ENCODE measurements at places on chromosomes 3 and 15. TPM values are rescaled to one million over a fixed set of nuclear protein-coding genes. Genes with fewer than 3 reads are reported as not detected.

DNA sequence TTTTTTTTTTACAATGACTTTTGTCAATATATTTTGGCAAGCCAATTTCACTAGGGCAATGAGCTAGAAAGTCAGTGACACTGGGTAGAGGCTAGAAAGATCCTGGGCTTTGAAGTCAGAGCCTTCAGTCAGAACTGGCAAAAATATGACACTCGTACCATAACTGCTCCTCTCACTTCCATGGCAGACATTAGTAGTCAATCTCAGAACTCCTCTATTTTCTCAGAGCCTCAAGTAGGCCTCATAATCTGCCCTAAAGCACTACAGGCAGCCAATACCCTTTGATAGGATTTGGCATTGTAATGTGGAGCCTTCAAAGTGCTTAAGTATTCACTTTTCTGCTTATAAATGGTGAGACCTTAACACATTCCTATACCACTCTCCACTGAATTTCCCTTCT is 67.8 kb downstream of the ADAMTS9 start:
- no peak for DNase-seq

NRROS gene
- not detected for total RNA-seq

DNA sequence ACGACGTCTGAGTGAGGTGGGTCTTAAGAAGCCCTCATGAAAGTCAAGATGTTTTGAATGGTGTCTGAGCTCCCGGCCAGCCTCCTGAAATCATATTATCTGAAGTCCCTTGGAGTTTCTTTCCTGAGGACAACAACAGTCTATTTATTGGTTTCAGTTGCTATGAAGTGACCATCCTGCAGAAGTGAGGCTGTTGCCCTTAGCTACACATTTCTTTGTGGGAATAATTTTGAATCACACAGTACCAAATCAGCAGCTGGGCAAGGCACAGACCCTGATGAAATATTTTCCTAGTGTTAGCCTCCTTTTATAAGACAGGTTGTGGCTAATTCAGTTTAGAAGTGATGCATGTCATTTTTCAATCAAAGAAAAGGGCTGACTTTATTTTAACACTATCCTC is 220.7 kb upstream of the AZI2 start:
- DNase-seq, result no peak

GRCh38 chr15:40930430-40931299 is 1.5 kb downstream of the DLL4 start:
- no peak for DNase-seq

PLOD2 gene
- 109 TPM for total RNA-seq

GRCh38 chr3:123920383-123920782 is 36.3 kb upstream of the MYLK start:
- no peak for DNase-seq

- no peak for DNase-seq
These were observed 24.7 kb downstream of the IP6K1 start for GRCh38 chr3:49761661-49762060.
